ENCODE measurements at places on chromosomes 1 and 21. TPM values are rescaled to one million over a fixed set of nuclear protein-coding genes. Genes with fewer than 3 reads are reported as not detected.

Gene MAGOH
- 63.7 TPM for total RNA-seq

Gene KIF1B
- 28.1 TPM for total RNA-seq

Gene C1orf198
- total RNA-seq, result 22.9 TPM

Gene FOXD2
- total RNA-seq, result 1.9 TPM

Gene C8B
- total RNA-seq, result 0.10 TPM

Gene PKLR
- total RNA-seq, result 0.17 TPM

Gene SPRR2E
- not detected for total RNA-seq

Gene RAB42
- total RNA-seq, result not detected

Gene UBXN10
- total RNA-seq, result not detected

Gene OR2T33
- total RNA-seq, result not detected

Gene DMBX1
- total RNA-seq, result 4.3 TPM

Gene RPTN
- total RNA-seq, result not detected

- H3K27ac ChIP-seq, result no peak overlapping the region
- no peaks in the 10 kb centered on the region for H3K4me1 ChIP-seq
- DNase-seq, result no peak
- no peaks in the 10 kb centered on the region for H3K36me3 ChIP-seq
- H3K27me3 ChIP-seq, result no peaks in the 10 kb centered on the region
These were observed 609.2 kb upstream of the BRINP3 start for GRCh38 chr1:191086910-191087309.

- DNase-seq, result no peak
- H3K4me3 ChIP-seq, result no peak overlapping the region
- H3K4me1 ChIP-seq, result peaks cover 69% of the 10 kb centered on the region
- H3K36me3 ChIP-seq, result no peaks in the 10 kb centered on the region
These were observed 96.6 kb upstream of the ERRFI1 start for GRCh38 chr1:8122477-8123407.

- no peaks in the 10 kb centered on the region for H3K27me3 ChIP-seq
- peaks cover 15% of the 10 kb centered on the region for H3K4me1 ChIP-seq
- no peak overlapping the region for H3K27ac ChIP-seq
These were observed 510 bp upstream of the IL10RB start for GRCh38 chr21:33265664-33266049.

DNA sequence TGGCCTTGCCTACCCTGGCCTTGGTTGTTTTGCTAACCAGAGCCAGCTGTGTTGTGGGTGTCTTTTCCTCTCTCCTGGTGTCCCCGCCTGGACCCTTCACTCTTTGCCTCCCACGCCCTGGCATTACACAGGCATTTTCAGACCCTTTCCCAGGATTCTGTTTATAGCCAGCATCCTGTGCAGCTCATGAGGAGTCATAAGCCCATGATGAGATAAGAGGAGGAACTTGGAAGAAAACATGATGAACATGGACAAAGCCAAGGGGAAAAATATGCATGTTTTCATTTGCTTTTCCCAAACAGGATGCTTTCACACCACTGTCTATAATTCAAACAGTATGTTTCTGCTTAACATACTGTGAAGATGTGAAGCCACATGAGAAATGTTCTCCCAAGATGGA is 18.7 kb upstream of the WARS2 start:
- H3K27me3 ChIP-seq, result no peaks in the 10 kb centered on the region
- no peaks in the 10 kb centered on the region for H3K4me1 ChIP-seq
- DNase-seq, result no peak

DNA sequence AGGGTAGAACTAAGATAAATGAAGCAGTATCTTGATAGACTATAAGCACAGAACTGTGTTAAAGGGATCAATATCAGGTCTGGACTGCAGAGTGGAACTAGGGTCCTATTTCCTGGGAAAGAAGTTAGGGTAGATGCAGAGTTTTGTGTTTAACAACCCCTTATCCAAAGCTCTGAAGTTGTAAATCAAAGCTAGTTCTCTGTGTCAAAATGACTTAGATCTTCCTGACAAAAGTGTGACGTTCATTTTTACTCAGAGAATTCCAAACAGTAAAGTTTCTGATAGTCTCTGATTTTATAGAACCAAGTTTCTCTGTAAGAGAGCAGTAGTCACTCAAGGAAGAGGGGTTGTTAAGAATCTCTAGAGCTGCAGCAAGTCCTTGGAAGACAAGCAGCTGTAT is 8.3 kb downstream of the NUCKS1 start:
- no peak overlapping the region for H3K27ac ChIP-seq
- peaks cover 11% of the 10 kb centered on the region for H3K4me1 ChIP-seq
- no peak overlapping the region for H3K4me3 ChIP-seq
- DNase-seq, result no peak

- no peak overlapping the region for H3K27ac ChIP-seq
- H3K4me1 ChIP-seq, result peaks cover 23% of the 10 kb centered on the region
- no peak for DNase-seq
- no peak overlapping the region for H3K4me3 ChIP-seq
- no peaks in the 10 kb centered on the region for H3K36me3 ChIP-seq
These were observed 86.7 kb upstream of the GNG4 start for GRCh38 chr1:235736263-235736662.

- DNase-seq, result no peak
- H3K27me3 ChIP-seq, result no peaks in the 10 kb centered on the region
These were observed 182.4 kb downstream of the DISC1 start for GRCh38 chr1:231808990-231809389.

DNA sequence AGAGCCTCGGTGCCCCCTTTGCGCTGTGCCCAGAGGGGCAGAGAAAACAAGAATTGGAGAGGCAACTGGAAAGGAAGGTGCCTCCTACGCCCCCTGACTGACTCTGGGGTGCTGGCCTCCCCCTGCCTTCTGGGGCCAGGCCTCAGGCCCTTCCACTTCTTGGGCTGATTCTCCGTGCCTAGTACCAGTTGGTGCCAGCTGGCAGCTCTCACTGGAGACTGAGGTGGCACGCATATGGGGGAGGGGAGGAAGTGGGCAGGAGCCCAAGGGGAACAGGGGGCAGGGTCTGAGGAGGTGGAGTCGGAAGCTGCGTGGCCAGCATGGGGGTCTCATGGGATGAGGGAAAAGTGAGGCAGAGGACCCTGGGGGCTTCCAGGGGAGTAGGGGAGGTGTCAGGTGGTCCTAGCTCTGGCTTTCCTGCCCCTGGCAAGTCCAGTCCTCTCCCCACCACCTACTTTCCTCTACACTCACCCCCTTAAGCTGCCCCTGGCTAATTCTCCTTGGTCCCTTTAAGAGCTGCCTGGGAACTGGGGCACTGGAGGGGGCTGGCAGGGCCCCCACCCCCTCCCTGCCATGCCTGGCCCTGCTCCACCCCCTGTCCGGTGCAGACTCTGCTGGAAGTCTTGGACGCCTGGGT is 6.5 kb upstream of the SEMA4A start:
- no peaks in the 10 kb centered on the region for H3K36me3 ChIP-seq
- no peak for DNase-seq
- no peaks in the 10 kb centered on the region for H3K27me3 ChIP-seq
- peaks cover 12% of the 10 kb centered on the region for H3K4me1 ChIP-seq
- no peak overlapping the region for H3K4me3 ChIP-seq

DNA sequence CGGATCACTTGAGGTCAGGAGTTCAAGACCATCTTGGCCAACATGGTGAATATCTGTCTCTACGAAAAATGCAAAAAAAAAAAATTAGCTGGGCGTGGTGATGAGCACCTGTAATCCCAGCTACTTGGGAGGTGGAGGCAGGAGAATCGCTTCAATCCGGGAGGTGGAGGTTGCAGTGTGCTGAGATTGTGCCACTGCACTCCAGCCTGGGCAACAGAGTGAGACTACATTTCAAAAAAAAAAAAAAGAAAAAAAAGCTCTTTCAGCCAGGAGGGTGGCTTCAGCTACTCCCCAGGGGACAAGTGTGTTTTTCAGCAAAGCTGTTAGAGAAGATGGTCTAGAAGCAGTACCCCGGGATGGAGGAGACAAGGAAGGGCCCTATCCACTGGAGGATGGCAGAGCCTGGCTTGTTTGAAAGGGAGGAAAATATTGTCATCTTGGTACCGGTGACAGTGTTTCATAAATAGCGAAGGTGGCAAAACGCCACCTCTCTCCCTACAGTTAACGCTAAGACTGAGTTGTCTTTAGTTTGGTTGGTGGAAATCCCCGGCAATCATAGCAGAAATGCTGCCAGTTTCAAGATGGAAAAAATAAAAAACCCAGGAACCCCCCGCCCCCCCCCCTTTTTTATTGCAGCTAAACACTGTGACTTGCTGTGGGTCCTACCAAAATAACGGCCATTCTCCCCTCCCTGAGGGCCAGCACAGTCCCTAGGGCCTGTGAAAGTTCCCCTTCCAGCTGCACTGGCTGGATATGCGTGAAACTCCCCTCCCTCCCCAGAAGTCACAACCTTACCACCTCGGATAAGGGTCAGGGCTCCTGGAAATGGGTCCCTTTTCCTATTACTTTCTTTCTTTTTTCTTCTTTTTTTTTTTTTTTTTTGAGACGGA is 3.5 kb downstream of the PIK3CD start:
- no peak for DNase-seq
- no peaks in the 10 kb centered on the region for H3K36me3 ChIP-seq
- H3K27ac ChIP-seq, result no peak overlapping the region
- peaks cover 4% of the 10 kb centered on the region for H3K4me1 ChIP-seq
- no peak overlapping the region for H3K4me3 ChIP-seq

DNA sequence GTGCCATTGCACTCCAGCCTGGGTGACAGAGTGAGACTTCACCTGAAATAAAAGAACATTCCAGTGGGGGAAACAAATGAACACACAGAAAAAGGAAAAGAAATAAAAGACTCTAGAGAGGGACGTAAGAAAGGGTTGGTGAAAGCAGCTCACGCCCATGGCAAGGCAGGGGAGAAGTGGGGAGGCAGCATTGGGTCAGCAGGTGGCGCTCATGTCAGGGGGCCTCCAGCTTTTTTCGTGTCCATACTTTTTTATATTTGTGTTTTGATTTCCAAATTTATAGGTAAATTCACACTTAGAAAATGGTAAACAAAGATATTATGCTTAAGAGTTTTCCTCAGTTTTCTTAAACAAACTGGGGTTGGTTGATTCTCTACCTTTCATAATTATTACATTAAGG is 45.5 kb downstream of the VPS13D start:
- H3K27ac ChIP-seq, result no peak overlapping the region
- no peak for DNase-seq
- no peaks in the 10 kb centered on the region for H3K27me3 ChIP-seq
- peaks cover 18% of the 10 kb centered on the region for H3K36me3 ChIP-seq
- H3K4me3 ChIP-seq, result no peak overlapping the region

All from HCT116 (cell line).